ENCODE measurements at places on chromosomes 5 and 9.

DNA sequence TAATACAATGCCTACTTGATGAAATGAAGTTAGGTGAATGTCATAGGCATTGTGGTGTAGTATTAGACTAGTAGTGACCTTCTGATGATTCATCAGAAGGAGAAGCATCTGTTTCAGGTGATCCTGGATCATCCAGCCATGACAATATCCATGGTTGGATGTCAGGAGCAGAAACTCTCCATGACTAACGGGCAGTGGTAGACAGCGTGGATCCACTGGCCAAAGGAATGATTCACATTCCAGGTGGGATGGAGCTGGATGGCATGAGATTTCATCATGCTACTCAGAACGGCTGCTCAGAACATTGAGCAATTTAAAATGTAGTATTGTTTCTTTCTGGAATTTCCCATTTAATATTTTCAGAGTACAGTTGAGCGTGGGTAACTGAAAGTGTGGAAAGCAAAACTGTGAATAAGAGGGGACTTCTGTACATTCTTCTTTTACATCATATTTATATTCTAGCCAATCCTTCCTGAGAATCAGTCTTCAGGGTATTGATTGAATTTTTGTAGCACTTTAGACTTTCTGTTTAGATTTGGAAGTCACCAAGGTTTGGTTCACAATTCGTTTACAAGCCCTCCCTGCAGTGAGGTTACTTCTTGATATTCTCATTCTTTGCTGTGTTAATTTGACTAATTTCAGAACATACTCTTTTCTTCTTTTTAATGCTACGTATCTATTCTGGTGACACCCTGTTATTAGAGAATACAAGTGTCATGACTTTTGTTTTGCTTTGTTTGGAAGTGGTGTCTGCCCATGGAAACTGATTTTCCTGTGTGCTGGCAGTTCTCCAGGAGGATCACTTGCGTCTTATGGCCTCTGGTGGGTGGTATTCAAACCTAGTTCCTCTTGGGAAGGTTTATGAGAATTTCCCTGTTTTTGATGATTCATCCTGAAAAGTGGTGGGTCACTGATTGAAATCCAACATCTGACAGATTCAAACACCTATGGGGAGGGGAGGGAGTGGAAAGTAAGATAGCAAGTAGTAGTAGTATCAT, 12.2 kb upstream of the CLINT1 start:
- DNase-seq: peak; percentile 74

- no peak for DNase-seq
Observed at GRCh38 chr5:180138976-180139730, 67.6 kb upstream of the RNF130 start.

DNA sequence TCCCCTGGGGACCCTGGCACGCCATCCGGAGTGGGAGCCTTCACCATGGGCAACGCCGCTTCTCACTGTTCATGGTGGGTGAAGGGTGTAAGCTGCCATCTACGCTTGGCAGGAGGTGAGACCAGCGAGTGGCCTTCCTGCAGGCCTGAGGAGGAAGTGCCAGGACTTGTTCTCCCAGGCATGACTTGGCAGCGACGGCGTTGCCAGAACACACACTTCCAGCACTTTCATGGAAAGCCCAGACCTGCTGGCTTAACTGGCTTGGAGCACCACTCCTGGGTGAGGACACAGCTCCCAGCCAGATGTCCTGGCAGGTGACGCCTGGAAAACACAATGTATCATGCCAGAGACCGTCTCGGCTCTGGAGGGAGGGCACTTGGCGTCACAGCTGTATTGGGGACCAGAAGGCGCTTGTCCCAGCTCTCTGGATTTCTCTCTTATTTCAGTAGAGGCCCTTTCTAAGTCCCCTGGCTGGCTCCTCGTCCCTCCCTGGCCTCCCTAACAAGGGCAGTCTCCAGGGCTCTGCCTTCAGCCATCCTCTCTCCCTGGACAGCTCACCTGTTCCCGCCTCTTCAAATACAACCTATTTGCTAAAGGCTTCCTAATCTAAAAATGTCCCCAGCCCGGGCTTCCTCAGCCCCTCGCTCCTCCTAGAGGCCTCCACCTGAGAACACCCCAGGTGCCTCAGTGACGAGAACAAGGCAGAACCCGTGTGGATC, 188.3 kb downstream of the OLFM1 start:
- DNase-seq: no peak

GRCh38 chr5:42990892-42991291, 49.2 kb downstream of the ANXA2R start:
- no peak for DNase-seq

GRCh38 chr5:143244000-143244736, 159.3 kb downstream of the NR3C1 start:
- DNase-seq: peak; percentile 94

GRCh38 chr5:41256400-41256799, 43.1 kb upstream of the C6 start:
- no peak for DNase-seq

Measured in AG09309 (cell line).